AG08396 (cell line): ENCODE measurements at places on chromosomes 5 and 9.

GRCh38 chr5:5350101-5350500 is 72.4 kb upstream of the ICE1 start:
- DNase-seq, result no peak

DNA sequence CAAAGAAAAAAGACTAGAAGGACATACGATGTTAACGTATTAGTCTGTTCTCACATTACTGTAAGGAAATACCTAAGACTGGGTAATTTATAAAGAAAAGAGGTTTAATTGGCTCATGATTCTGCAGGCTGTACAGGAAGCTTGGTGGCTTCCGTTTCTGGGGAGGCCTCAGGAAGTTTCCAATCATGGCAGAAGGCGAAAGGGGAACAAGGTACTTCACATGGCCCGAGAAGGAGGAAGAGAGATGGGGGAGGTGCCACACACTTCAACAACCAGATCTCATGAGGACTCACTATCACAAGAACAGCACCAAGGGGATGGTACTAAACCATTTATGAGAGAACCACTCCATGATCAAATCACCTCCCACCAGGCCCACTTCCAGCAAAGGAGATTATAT is 110.1 kb downstream of the CARTPT start:
- DNase-seq, result no peak

DNA sequence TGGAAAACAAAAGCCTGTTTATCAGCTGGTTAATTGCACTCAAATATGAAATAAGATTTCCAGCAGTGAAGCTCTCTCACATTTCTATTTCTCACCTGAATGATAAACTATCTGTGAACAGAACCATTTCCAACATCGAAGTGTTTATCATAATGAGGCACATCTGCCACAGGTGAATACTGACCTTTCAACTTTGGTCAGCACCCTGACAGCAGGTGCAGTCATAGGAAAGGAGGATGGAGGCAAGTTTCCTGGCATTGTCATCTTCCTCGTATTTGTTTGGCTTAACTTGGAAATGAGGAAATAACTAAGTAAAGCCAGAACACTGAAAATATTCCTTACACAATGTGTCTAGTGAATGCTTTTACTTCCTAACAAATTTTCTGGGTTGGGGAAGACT is 716.4 kb downstream of the NR2F1-AS1 start:
- no peak for DNase-seq

- no peak for DNase-seq
These were observed 301.6 kb downstream of the EBF1 start for GRCh38 chr5:158798140-158798539.

- DNase-seq, result no peak
These were observed 346.0 kb downstream of the KDM4C start for GRCh38 chr9:7103771-7104170.

GRCh38 chr5:39399135-39400036 is 25.4 kb downstream of the DAB2 start:
- DNase-seq, result peak; percentile 67

DNA sequence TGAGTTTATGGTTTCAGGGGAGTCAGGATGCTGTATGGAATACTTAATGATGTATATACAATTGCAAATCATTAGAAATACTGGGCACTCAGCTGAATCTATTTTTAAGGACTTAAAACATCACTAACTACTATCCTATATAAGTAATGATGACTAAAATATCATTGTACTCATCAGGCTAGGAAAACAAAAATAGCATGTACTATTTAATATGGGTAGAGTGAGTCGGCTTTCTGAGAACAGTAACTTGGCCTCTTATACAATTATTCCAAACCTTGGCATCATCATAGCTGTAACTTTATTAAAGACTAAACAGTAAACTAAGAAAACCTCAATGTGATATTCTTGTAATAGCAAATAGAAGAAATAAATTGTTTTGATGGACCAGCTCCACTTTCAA is 94.5 kb downstream of the PJA2 start:
- DNase-seq, result no peak

GRCh38 chr9:35908504-35909125 is 675 bp upstream of the SPAAR start:
- DNase-seq, result peak; percentile 54

- peak; percentile 88 for DNase-seq
These were observed 1.0 kb upstream of the MCC start for GRCh38 chr5:113489299-113489698.

DNA sequence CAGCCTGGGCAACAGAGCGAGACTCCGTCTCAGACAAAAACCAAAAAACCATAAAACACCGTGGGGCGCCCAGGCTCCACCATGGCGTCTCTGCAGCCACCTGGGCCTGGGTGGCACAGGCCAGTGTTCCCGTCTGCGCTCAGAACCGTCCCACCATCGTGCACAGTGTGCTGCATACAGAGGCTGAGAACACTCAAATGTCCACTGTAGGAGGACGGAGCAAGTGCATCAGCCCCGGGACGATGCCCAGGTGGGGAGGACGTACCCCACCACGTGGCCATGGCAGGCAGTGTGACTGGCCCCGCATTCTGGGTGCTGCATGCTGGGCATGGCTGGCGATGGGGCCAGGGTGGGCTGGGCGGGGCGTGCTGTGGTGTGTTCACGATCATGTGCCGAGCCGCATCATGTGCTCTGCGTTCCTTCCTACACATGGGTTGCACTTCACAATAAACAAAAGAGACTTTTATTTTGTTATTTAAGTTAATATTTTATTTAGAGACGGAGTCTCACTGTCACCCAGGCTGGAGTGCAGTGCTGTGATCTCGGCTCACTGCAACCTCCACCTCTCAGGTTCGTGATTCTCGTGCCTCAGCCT is 37.8 kb downstream of the EXD3 start:
- DNase-seq, result no peak

GRCh38 chr5:125236981-125237380 is 490.5 kb upstream of the ZNF608 start:
- no peak for DNase-seq

DNA sequence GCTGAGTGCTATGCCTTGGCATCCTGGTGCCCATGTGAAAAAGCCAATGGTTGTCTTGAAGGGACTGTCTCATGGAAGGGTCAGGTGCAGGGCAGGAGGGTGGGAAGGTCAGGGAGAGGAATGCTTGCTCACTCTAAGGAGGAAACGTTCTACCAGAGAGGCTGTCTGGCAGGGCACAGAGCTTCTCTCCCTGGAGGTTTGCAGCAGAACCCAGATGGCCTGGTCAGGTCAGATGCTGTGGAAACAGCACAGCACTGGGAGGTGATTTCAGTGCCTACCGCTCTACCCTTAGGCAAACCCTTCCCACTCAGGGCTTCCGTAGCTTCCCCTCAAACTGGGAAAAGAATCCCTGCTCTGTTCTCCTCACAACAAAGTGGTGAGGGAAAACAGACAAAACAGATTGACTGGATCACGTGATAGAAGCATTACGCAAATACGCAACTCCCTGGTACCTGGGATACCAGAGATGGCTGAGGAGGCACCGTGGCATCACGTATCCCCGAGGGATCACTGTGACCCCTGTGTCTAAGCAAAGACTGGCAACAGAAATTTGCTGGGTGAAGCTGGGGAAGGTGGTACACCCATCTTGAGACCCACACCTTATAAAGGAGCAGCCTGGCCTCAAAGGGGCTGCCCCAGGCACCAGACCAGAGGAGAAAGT is 3.9 kb upstream of the MGAT1 start:
- DNase-seq, result no peak

DNA sequence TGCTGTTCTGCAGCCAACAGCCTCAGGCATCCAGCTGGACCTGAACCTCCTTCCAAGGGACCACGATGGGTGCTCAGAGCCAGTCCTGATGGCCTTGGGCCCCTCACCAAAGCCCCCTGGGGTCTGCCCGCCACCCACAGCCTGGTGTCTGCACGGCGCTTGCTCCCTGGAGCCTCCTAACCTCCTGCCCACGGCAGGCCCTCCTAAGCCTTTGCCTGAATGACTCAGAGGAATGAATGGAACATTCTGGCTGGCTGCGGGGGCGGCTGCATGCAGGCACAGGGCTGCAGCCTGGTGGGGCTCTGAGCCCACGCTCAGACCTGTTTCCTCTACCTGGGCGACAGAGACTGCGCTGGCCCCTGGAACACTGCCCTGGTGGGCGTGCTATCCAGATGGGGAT is 6.9 kb downstream of the SOHLH1 start:
- peak; percentile 49 for DNase-seq

GRCh38 chr5:130112246-130112645 is 208.0 kb downstream of the CHSY3 start:
- DNase-seq, result no peak

DNA sequence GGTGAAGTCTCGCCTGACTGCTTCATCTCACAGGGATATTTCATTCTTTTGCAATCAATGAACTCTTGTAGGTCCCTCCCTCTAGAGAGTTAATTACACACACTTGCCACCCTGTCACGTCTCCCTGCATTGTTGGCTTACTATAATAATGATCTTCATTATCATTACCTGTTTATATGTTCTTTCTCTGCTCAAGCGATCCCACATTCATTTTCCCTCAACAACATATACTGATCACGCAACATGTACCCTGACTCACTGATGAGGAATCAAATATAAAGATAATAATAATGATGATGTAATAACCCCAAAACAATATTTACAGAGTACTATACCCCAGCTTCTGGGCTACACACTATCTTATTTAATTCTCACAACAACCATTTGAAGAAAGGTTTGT is 88.5 kb downstream of the FEM1C start:
- no peak for DNase-seq

GRCh38 chr9:92010705-92011536 is 60.9 kb upstream of the ROR2 start:
- no peak for DNase-seq

DNA sequence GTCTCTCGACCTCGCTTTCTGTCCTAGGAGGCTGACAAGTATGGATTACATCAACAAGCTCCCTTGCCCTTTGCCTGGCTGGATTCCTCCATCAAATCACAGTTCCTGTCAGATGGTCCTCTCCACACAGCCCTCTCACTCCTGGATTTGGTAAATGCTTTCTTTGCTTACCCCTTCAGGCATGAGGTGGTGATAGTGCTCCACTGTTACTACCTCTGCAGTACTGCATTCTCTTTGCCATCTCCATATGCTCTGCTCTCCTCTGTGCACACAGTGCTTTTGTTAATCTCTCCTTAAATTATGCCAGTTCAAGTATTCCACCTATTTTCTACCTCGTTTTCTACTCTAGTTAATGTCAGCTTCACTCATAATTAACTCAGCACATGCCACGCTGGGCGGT is 279.2 kb downstream of the DMAC1 start:
- DNase-seq, result no peak

GRCh38 chr5:88665750-88666215 is 217.2 kb downstream of the MEF2C start:
- no peak for DNase-seq

GRCh38 chr5:77210091-77210963 is at the start of gene PDE8B:
Gene PDE8B (plus strand): TSS chr5:77210680. CDS start chr5:77210926, 246 bp downstream.
- DNase-seq, result peak; percentile 24

DNA sequence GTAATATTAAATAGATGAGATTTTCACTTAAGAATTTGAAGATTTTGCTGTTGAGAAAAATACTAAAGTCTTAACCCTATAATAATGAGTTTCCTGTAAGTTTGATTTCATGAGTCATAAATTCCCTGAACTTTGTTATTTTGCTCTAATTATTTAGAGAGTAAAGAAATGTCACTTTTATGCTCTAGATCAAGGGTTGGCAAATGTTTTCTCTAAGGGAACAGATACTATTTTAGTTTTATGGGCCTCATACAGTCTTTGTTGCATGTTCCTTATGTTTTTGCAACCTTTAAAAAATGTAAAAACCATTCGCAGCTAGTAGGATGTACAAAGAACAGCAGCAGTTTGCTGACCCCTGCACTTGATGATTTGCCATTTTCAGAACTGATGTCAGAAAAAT is 480 bp upstream of the TXNDC8 start:
- DNase-seq, result no peak

GRCh38 chr5:172082180-172082579 is 75.7 kb upstream of the FBXW11 start:
- no peak for DNase-seq

- DNase-seq, result no peak
These were observed 7.8 kb upstream of the ZDHHC12 start for GRCh38 chr9:128731691-128732090.

DNA sequence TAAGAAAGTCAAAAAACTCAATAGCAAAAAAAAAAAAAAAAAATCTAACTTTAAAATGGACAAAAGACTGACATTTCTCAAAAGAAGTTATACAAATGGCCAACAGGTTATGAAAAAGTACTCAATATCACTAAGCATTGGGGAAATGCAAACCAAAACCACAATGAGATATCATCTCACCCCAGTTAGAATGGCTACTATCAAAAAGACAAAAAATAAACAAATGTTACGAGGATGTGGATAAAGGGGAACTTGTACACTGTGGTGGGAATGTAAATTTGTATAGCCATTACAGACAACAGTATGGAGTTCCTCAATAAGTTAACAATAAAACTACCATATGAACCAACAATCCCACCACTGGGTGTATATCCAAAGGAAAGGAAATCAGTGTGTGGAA is 37.2 kb downstream of the ENC1 start:
- DNase-seq, result no peak

DNA sequence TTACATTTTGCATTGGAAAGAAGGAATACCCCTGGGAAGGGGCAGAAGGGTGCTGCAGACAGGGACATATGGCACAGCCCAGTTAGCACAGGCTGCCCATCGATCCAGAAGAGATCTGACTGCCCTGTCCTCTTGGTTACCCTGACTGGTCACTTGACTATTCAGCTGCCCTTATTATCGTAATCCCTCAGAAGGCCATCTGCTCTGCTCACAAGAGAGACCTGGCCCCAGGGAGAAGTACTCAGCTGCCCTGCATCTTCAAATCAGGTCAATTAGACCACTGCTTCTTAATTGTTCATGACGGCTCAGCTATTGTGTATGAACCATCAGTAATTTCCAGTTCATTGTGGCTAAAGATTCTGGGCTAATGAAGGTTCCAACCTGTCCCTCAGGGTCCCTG is 345.0 kb downstream of the TLE1 start:
- no peak for DNase-seq

DNA sequence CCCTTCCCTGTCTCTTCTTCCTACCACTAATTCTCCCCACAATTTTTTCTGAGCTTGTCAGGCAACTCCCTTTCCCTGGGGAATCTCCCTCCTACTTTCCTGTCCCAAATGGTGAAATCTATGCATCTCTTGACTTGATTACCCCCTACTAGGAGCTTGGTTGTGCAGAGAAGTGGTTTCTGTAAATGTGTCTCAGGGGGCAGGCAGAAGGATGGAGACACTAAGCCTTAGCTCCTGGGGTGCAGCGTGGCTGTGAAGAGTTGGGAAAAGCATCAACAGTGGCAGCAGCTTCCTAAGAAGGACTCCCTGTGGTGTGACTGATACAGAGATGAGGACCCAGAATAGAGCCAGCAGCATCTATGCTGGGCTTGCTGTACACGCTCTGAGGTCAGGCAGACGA is 62.3 kb downstream of the NRG2 start:
- DNase-seq, result no peak
